Bone marrow (tissue), 2 donors: ENCODE measurements at places on chromosomes 13 and 19.

DNA sequence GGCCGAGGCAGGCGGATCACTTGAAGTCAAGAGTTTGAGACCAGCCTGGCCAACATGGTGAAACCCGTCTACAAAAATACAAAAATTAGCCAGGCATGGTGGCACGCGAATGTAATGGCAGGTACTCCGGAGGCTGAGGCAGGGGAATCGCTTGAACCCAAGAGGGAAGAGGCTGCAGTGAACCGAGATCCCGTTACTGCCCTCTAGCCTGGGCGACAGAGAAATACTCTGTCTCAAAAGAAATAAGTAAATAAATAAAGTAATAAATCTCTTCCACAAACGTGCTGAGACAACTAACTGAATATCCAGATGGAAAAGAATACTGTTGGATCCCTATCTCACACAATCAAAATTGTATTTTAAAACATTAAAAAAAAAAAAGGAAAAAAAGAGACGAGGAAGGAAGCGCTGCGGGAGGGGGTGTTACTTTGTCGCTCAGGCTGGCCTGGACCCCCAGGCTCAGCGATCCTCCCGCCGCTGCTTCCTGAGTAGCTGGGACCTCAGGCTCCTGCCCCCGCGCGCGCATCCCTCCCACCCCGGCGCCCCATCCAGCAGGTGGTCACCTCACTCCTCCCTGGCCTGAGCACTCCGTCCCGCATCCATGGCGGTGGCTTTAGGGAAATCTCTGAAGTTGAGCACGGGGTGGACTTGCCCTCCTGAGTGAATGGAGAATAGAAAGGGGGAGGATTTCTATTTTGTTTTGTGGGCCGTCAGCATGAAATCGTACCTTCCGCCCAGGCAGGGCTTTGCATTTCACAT is 628 bp upstream of the ZNF813 start:
- no peak for DNase-seq

GRCh38 chr13:71096421-71096820 is 770.6 kb downstream of the DACH1 start:
- DNase-seq: no peak

DNA sequence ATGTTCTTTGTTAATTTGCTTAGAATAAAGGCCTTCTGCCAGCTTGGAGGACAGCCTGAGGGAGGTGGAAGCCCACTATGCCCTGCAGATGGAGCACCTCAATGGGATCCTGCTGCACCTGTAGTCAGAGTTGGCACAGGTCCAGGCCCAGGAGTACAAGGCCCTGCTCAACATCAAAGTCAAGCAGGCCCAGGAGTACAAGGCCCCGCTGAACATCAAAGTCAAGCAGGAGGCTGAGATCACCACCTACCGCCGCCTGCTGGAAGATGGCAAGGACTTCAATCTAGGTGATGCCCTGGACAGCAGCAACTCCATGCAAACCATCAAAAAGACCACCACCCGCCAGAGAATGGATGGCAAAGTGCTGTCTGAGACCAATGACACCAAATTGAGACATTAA is 41.7 kb downstream of the ZNF85 start:
- no peak for DNase-seq

DNA sequence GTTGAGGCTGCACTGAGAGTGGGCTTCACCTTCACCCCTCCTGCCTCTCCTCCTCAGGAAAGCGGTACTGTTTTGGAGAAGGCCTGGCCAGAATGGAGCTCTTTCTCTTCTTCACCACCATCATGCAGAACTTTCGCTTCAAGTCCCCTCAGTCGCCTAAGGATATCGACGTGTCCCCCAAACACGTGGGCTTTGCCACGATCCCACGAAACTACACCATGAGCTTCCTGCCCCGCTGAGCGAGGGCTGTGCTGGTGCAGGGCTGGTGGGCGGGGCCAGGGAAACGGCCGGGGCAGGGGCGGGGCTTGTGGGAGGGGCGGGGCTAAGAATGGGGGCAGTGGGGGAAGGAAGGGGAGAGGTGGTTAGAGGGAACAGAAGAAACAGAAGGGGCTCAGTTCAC is 7.5 kb downstream of the CYP2A13 start:
- DNase-seq: no peak

- no peak for DNase-seq
Measured at GRCh38 chr19:32819419-32820400, 49.9 kb downstream of the SLC7A9 start.

- no peak for DNase-seq
Measured at GRCh38 chr19:30783212-30783611, 411.0 kb downstream of the ZNF536 start.

- no peak for DNase-seq
Measured at GRCh38 chr13:76775088-76775740, 111.0 kb downstream of the KCTD12 start.

- no peak for DNase-seq
Measured at GRCh38 chr13:113532156-113532806, 41.8 kb upstream of the DCUN1D2 start.

DNA sequence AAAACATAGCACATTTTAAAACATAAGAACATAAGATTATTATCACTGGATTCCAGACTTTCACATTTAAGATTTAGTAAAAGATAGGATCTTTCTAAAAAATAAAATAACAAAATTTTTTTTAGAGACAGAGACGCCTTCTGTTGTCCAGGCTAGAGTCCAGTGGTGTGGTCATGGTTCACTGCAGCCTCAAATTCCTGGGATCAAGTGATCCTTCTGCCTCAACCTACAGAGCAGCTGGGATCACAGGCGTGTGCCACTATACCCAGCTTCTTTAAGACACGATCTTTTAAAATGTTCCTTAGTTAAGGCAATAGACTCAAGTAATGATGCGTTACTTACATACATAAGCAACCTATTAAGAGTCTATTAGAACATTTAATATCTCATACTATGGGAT is 32.7 kb downstream of the ALG5 start:
- no peak for DNase-seq

- DNase-seq: no peak
Measured at GRCh38 chr19:1746401-1747284, 6.7 kb upstream of the ONECUT3 start.
